Natural killer cell (primary cell): ENCODE measurements at places on chromosomes 16 and 17. TPM values are rescaled to one million over a fixed set of nuclear protein-coding genes. Genes with fewer than 3 reads are reported as not detected.

LITAFD gene
- 0.21 TPM for total RNA-seq

- DNase-seq, result no peak
- no peaks in the 10 kb centered on the region for H3K27me3 ChIP-seq
- no peak overlapping the region for H3K4me3 ChIP-seq
- H3K27ac ChIP-seq, result no peak overlapping the region
- H3K4me1 ChIP-seq, result peaks cover 11% of the 10 kb centered on the region
- H3K36me3 ChIP-seq, result peaks cover 13% of the 10 kb centered on the region
Measured at GRCh38 chr16:17177242-17177958, 293.4 kb downstream of the XYLT1 start.

DNA sequence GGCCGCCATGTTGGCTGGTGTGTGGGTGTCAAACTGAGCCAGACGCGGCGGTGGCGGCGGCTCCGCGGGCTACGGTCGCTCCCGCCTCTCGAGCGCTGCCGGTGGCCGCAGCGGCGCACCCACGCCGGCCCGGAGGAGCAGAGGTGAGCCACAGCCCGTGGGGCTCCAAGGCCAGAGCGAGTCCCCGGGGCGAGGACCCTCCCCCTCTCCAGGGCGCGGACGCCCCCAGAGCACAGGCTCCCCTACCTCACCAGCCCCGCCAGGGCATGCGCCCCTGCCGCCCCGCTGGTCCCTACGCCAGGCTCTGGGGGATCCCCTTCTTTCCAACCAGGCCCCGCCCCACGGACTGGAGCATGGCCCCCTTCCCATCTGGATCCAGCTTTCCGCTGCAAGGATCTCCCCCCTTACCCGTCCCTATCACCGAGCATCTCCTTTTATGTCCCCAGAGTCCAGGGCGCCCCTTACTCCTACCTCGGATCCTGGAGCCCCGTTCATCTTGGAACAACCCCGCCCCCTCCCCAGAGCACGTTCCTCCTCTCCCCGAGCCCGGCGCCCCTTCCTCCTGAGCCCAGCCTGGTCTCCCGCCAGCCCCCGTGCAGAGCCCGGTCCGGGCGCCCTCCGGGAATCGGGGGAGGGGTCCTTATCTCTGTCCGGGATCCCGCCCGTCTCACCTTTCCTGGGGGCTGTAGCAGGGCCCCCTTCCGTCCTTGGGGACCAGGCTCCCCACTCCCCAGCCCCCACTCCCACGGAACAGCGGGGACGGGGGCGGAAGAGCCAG lies 412 bp downstream of the EPN2 start:
- peak overlapping the region; percentile 65 for H3K4me3 ChIP-seq
- peaks cover 11% of the 10 kb centered on the region for H3K4me1 ChIP-seq
- H3K27me3 ChIP-seq, result peaks cover 12% of the 10 kb centered on the region
- DNase-seq, result peak; percentile 51

DNA sequence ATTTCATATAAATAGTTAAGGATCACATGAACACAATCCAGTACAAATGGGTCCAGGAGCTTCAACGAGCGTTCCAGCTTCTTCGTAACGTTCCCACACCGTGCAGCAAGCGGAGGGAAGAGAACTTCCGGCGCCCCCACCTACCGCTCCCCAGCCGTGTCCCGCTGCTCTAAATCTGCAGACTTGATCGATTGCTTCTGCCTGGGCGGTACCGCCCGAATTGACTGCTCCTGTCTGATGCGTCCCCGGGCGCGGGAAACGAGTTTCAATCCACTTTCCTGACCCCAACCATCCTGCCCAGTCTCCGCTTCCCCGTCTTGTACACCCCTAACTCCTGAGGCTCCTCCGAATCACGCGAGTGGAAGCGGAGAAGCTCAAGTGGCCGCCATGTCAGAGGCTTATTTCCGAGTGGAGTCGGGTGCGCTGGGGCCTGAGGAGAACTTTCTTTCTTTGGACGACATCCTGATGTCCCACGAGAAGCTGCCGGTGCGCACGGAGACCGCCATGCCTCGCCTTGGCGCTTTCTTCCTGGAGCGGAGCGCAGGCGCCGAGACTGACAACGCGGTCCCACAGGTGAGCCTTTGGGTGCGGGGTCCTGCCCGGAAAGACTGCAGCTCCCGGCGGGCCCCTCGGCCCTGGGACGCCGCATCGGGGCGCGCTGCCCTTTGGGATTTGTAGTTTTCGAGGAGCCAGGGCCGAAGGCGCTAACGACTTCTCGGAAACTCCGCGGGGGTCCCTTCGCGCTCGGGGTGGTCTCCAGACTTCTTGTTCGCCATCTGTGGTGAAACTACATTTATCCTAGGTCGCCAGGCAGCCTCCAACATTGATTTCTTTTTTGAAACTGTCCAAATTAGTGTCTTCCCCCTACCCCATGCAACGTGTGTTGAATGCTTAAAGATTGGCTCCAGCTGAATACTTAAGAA lies at the start of gene GINS3:
Gene GINS3 (plus strand): TSS at position 257 of the 923 bp plus-strand sequence. CDS start 131 bp downstream, at position 388.
- peaks cover 10% of the 10 kb centered on the region for H3K4me1 ChIP-seq
- peak within 1 kb of the TSS; percentile 92 for H3K4me3 ChIP-seq
- no peaks in the 10 kb centered on the region for H3K36me3 ChIP-seq
- H3K27me3 ChIP-seq, result no peaks in the 10 kb centered on the region

DNA sequence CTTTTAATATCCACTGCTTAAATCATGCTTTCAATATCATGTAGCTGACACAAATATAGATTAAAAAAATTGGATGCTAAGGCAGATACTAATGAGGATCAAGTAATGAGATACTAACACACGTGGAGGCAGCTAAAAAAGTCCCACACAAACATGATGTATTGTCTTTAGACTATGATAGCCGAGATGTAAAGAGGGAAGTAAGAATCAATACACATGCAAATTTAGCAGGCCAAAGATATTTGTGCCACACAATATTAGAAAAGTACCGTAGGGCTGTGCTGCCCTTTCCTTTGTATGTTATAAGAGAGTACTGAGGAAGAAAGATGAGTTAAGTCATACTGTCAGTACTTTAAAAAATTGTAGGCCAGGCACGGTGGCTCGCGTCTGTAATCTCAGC lies 51.4 kb upstream of the STAC2 start:
- no peak overlapping the region for H3K4me3 ChIP-seq
- H3K27ac ChIP-seq, result no peak overlapping the region
- H3K4me1 ChIP-seq, result no peaks in the 10 kb centered on the region
- peaks cover 30% of the 10 kb centered on the region for H3K36me3 ChIP-seq
